Vein endothelial cell (primary cell): ENCODE measurements at places on chromosomes 6 and 20. TPM values are rescaled to one million over a fixed set of nuclear protein-coding genes. Genes with fewer than 3 reads are reported as not detected.

Gene TXLNB
- 0.33 and 0.38 TPM in 2 replicates for total RNA-seq

Gene SYTL3
- 1.1 and 1.3 TPM in 2 replicates for total RNA-seq

Gene SRSF3
- total RNA-seq = 302 and 438 TPM in 2 replicates

Gene MUC22
- total RNA-seq = not detected in 2 replicates

Gene PRL
- total RNA-seq = not detected in 2 replicates

Gene COL12A1
- total RNA-seq = 15.4 and 19.3 TPM in 2 replicates

Gene PCK1
- total RNA-seq = not detected in 2 replicates

Gene AIF1
- not detected in 2 replicates for total RNA-seq
